ENCODE measurements at places on chromosomes 12 and 14.

- no peak for DNase-seq
Measured at GRCh38 chr12:87096082-87096585, 839.9 kb upstream of the MGAT4C start.

DNA sequence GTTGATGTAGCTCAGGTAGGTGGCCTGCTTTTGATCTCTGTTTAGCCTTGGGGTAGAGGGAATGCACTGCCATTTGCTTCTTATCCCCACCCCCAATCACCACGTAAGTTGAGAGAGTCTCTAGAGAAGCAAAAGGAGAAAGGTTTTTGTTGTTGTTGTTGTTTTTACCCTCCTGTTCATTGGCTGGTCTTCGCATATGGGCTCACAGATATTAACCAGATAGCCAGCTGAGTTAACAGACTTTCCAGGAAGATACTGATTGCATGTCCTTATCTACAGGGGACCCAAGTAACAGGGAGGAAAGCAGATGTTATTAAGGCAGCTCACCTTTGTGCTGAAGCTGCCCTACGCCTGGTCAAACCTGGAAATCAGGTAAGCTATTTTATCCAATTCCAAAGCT, 2.9 kb downstream of the PA2G4 start:
- no peak for DNase-seq

DNA sequence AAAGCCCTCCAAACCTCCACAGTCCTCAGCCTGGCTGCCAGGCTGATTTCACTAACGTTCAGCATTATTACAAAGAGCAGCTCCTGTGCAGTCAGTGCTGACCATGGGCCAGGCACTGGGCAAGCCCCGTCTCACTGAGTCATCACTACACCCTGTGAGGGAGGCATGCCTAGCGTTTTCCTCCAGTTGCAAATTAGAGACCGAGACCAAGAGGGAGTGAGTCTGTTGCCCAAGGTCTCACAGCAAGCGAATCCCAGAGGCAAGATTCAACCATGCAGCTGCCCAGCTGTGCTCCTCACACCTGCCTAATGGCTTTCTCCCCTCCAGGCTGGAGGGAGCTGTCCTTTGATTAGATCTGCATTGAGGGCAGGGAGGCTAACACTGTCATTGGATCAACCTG, 229.3 kb upstream of the LHX5 start:
- no peak for DNase-seq

DNA sequence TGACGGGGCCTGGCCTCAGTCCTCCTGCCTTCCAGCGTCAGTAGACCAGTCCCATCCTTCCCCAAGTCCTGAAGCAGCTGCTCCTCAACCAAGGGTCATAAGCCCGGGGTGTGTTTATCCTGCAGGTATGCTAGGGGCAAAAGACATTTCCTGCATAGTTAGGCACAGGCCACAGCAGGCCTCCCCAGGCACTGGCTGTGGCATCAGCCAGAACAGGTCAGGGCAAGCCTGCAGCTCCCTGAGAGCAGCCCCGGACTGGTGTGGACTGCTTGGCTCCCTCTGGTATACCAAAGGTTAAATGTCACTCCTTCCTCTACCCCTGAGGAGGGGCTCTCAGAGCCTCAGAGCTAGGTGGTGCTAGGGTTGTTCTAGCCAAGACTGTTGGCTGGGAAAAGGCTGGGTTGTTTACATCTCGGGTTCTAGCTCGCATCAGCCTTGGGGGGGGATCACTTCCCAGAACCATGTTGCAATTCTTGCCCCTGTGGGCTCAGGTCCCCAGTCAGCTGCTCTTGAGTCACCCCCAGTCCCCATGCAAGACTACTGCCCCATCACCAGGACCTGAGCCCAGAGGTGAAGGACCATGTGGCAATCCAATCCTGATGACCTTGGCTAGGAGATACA, 2.9 kb downstream of the MMP14 start:
- DNase-seq: no peak

- DNase-seq: no peak
Measured at GRCh38 chr12:118467641-118468305, 91.4 kb downstream of the SUDS3 start.

DNA sequence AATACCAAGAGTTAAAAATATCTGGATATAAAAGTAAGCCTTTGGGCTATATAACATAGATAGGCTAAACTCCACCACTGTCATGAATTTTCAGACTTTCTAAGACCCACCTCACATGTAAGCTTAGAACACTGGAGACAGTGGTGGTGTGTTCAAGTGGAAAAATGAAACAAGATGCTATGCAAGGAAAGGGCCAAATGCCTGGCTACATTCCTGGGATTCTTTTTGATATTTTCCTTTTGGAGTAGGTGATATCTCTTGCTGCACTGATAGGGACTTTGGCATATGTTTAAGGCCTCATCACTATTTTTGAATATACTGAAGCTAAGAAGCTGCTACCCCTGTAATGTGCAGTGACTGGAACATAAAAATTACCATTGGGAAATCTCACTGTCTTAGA, 341.3 kb downstream of the SLC16A7 start:
- DNase-seq: no peak

- DNase-seq: no peak
Measured at GRCh38 chr12:94788298-94788697, 137.9 kb upstream of the TMCC3 start.

GRCh38 chr12:101992091-101992490, 69.7 kb downstream of the WASHC3 start:
- DNase-seq: no peak

- no peak for DNase-seq
Measured at GRCh38 chr12:96436366-96437170, 36.3 kb upstream of the CDK17 start.

DNA sequence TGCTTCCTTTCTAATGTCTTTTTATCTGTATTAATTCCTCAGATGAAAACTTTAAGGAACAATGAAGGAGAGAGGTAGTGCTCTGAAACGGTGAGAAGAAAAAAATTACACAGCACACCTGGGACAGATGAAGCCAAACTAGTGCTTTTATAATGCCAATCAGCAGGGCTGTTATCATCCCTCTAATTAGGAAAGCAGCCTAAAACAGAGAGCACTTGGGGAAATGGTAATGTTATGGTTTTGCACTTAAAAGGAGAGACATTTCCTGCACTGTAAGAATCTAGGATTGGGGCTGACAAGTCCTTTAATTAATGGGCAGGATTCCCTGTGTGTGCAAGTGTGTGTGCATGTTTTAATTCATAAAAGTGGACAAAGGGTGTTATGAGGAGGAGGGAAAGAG, 4.8 kb upstream of the LMO3 start:
- no peak for DNase-seq
